ENCODE measurements at places on chromosomes 11 and 22. TPM values are rescaled to one million over a fixed set of nuclear protein-coding genes. Genes with fewer than 3 reads are reported as not detected.

DNA sequence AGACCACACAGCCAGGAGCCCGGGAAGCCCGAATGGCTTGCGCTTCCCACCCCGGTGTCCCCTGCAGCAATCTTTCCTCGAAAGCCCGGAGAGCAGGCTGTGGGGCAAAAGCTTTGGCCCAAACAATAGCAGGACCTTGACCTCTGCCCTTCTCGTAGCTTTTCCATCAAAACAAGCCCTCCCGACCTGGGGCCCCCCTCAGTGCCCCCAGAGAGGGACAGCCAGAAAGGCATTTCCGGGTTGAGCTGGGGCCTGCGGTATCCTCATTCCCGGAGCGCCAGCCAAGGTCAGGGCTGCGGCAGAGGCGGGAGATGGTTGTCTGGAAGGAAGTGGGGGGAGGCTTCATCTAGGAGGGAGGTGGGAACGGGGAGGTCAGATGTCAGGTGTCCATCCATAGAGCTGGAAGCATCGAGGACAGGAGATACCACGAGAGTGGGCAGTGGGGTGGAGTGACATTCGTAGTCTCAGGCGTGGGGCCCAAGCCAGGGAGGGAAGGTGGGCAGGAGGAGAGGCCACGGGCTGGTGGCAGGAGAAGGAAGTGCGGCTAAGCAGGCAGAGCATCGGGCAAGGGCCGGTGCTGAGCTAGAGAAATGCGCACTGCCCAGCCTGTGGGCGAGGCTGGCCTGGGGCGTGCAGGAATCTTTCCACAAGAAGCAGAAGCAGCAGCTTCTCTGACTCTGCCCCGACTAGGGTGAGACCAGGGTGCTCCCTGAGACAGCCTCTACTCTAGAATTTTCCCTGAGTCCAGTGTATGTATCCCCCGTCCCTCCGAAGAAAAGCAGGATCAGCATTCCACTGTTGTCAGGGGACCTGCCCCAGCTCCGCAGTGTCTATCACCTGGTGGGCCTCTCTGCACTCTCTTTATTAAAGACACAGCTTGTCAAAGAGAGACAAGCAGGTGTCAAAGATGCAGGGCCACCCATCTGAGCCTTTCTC is 14.3 kb downstream of the PDGFB start:
- no peak for DNase-seq

DNA sequence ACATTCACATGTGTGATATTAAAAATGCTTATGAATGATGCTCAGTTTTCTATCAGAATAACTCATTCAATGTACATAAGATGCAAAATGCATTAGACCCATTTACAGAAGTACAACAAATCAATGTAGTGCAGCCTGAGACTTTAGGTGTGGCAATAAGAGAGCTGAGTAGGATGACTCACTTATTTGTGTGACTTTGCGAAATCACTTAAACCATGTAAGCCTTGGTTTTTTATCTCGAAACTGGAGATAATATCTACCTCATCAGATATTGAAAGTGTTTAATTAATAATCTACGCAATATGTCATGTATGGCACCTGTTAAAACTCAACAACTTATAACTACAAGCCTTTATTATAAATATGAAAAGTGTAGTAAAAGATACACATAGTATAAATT is 105.7 kb upstream of the LUZP2 start:
- DNase-seq, result no peak

DNA sequence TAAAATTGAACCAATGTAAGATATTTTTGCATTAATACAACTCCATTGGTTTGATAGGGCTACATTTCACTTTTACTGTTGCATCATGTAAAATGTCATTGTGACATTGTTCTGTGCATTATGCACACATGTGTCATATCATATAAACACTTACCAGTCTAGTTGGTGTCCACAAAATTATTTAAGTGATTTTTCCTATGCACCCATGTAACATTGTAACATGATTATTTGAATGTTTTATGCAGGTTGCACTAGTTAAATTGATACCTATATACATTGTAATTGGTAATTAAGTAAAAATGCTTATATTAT is 9.6 kb upstream of the BIRC3 start:
- no peak for DNase-seq

GRCh38 chr11:23725752-23726151 is 771.1 kb upstream of the LUZP2 start:
- no peak for DNase-seq

DNA sequence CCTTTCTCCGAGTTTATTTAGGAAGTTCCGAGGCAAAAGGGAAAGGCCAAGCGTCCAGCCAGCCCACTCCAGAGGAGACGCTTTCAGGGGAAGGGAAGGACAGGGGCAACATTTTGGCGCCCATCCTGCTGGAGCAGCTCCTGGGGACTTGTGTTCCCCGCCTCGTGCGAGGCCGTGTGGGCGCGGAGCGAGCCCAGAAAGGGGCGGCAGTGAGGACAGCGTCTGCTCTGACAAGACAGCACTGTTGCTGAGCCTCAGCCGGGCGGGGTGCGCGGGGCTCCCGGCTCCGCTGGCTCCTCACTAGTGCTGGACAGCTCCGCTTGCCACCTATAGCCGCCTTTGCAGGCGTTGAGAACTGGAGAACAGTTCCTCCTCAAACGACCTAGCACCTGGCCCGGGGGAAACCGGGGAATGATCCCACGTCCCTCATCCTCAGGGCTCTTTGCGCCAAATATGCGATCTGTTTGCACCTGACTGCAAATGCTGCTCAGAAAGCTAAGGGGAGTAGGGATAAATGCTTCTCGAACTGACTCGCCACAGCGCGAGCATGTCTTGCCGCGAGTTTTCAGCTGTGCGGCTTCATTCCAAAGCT is 722 bp upstream of the GUCY1A2 start:
- DNase-seq, result peak; percentile 56

GRCh38 chr11:77968337-77968736 is 26.1 kb downstream of the INTS4 start:
- DNase-seq, result no peak

- DNase-seq, result no peak
Measured at GRCh38 chr11:65376138-65376713, 6.2 kb downstream of the SLC25A45 start.

- no peak for DNase-seq
Measured at GRCh38 chr11:36210529-36210928, 78.7 kb downstream of the COMMD9 start.

GRCh38 chr11:87447606-87448005 is 409.9 kb downstream of the TMEM135 start:
- DNase-seq, result no peak

DNA sequence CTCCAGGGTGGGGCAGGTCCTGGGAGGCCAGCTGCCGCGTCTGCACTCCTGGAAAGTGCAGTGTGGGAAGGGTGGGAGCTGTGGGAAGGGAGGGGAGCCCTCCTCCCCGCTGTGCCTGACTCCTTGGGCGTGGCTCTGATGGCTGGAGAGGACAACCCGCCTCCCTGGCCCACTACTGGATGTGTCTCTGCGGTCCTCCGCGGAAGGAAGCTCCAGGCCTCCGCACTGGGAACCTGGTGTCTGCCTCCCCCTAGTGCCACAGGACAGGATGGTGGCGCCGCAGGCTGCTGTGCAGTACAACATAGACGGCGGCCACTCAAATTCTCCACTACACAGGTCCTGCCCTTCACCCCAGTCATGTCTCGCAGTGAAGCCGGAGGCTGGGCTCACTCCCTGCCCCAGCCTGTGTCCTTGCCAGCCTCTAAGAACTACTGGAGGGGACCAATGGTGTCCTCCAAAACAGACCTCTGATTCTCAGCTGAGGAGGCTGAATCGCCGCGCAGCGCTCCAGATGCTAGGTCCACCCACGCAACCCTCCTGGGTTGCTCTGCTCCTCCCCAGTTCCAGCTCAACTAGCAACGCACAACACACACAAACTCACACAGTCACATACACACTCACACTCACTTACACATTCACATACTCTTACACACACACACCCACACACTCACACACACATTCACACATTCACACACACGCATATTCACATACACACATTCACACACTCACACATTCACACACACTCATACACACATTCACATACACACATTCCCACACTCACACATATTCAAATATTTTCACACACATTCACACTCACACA is 12.4 kb upstream of the DSCAML1 start:
- peak; percentile 80 for DNase-seq

DNA sequence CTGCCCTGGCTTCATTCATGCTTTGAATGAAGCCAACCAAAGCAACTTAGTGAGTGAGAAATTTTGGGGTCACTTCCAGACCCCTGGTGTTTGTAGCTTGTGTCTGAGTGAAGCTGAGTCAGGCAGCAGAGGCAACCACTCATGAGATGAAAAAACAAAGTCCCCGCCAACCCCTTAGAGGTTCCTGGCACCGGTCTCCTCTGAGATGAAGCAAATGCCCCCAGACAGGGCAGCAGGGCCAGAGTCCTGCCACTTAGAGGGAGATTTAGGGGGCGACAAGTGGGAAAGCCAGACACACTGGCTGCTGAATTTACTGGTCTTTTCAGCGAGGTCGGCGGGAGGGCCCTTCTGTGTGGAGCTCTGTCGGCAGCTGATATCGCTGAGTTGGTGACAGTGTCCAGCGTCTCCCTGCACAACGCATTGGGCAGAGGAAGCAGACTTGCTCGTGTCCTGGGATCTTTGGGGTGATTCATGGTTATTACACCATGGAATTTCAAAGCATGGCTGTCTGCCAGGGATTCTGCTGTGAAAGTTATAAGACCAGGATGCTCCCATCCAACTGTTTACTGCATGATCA is 482.6 kb downstream of the MIAT start:
- DNase-seq, result no peak

The DNAJB7 gene
- total RNA-seq, result not detected

The ROBO3 gene
- 2.4 TPM for total RNA-seq

All from heart right ventricle (tissue), 16 donors.